ENCODE measurements at places on chromosomes 12 and 14.

GRCh38 chr12:109033239-109034196 is 12.7 kb upstream of the SVOP start:
- no peak for DNase-seq

DNA sequence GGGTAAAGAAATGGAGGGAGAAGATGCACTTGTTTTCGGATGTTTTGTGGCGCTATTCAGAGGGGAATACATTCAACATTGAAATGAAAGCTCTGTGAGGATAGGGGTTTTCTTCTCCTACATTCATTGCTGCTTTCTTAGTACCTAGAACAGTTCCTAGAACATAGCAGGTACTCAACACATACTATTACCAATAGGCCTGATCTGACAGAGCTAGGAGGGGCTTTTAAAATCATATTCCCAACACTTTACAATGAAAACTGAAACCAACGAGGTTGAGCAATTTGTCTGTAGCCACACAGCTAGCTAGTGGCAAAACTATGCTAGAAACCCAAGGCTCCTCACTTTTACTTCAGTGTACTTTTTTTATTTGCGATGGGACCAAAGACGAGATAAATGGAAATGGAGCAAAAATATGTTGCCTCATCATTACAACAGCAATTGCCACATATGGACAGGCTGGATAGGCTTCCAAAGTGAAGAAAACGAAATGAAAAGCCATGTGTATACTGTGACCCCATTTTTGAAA is 23.1 kb upstream of the IL22 start:
- DNase-seq, result no peak

DNA sequence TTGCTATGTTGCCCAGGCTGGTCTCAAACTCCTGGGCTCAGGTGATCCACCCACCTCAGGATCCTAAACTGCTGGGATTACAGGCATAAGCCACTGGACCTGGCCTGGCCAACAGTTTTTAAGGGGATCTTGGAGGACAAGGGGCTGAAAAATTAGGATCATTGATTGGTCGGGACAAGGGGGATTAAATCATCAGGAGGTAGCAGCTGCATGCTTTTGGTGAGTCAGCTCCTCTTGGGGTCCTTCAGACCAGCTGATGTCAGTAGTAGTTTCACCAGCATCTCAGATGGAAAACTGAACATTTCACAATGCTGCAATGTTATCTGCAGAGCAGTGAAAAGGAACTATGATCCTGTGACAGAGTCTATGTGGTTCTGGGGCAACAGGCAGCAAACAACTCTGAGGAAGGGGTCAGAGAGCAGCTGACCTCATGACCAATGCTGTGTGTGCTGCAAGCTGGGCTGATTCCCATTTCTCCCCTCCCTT is 6.3 kb downstream of the LRRC74A start:
- no peak for DNase-seq

- no peak for DNase-seq
Measured at GRCh38 chr12:116062698-116063097, 214.8 kb downstream of the MED13L start.

- DNase-seq, result no peak
Measured at GRCh38 chr12:57473392-57473791, 6.3 kb downstream of the ARHGAP9 start.

DNA sequence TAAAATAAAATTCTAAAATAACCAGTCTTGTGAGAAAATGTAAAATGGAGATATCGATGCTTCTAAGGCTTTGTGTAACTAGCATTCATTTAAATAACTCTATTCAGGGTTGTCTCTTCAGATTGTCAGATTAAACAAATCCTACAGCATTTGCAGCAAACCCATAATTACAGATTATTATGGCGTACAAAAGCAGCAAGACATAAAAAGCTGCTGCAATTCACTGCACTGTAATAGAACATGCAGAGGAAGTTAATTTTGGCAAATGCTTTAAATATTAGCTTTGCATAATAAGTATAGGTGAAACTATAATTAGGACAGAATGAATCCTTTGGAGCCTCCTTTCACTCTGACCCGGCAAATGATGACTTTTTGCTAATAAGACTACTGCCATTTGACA is 98.3 kb downstream of the INSM2 start:
- no peak for DNase-seq

- no peak for DNase-seq
Measured at GRCh38 chr14:74962493-74962892, 7.1 kb upstream of the PGF start.

DNA sequence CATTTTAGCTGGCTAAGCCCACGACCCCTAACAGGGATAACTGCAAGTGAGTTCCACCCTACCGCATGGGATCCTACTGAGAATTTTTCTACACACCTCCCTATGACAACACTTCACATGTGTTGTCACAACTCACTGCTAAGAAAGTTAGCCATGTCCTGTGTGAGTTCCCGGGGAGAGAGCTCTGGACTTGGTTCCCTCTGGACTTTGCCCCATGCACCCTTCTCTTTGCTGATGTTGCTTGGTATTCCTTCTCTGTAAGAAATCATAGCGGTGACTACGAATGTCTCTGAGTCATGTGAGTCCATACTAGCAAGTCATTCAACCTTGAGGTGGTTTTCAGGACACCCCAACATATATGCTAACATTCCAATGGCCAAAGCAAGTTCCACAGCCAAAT is 9.5 kb upstream of the CDKN3 start:
- DNase-seq, result no peak

DNA sequence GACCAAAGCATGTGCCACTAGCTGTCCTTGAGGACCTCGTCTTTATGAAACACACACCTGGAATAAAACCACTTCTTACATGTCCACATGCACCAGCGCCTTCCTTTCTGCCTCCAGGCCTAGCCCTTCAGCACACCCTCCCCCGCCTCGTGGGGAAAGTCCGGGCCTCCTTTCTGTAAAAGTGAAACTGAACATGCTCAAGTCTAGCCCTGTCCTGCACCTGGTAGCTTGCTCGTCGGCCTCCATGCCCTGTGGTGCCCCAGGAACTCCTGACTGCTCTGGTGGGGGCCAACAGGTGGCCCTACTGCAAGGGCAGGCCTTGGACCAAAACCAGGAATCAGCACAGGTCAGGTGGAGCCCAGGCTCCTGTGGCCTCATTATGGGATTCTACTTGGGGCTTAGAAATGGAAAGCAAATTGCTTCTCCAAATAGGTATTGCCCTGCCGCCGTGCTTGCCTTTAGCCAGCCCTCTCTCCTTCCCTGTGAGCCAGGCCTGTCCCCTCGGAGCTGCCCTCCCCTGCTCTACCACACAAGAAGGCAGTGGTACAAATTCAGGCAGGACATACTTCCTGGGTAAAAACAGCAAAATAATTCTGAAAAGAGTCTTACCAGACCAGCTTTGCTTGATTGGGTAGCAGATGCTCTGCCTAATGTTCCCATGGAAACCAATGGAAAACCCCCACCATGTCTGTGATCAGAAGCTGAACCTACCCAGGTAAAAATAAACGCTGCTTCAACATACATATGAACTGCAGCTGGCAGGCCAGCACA is 43.5 kb downstream of the ERH start:
- DNase-seq, result peak; percentile 91

GRCh38 chr14:56461276-56462275 is 118.0 kb upstream of the TMEM260 start:
- no peak for DNase-seq

DNA sequence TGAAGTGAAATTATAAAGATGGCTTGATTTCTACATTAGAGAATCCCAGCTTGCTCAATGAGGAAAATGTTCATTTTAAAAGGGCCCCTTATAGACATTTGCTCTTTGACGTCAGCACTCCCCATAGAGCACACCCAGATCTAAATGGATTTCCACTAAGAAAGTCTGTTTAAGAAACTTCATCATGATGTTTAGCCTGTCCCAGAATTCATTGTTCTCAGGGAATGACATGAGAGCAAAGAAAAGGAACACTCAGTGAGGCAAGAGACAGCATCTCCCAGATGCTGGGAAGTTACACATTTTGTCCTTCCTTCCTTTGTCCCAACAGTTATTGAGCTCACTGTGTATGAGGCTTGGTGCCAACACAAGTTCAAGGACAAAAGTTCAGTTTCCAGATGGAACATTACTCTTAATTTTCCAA is 4.9 kb downstream of the PHLDA1 start:
- no peak for DNase-seq

DNA sequence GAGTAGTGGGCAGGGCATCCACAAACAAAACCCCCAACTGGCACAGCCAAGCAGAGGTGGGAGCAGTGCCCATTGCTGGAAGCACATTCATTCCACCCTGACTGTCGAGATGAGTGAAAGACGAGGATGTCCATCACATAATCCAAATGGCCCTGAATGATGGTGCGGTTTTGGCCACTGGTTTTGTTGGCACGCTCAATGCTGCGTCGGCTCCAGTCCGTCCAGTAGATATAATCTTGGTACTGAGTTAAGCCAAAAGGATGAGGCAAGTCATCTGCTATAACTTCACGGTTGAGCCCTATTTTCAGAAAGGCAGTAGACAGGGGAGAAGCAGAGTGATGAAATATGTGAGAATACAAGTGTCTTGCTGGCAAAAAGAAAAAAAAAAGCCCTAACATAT is 88.1 kb downstream of the BCL2L14 start:
- DNase-seq, result no peak

DNA sequence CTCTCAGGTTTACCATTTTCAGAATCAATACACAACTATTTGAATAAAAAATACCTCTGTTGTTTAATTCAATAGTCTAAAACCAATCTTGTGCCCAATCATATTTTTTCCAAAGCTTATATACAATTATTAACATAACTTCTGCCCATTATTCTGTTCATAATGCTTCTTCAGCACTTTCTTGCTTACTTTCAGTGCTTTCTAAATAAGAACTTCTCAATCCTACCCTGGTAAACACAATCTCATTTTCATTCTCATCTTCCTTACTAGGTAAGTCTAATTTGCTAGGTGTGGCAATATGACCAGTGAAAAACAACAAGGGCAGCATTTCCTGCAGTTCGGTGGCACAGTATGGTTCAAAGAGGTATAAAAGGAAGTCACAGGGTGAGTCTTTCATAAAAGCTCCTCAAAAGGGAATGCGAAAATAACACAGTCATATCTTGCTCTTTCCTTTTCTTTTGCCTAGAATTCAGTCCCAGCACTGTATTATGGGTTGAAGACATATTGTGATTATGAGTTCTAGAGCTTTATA is 103.5 kb downstream of the FOXG1 start:
- DNase-seq, result no peak

DNA sequence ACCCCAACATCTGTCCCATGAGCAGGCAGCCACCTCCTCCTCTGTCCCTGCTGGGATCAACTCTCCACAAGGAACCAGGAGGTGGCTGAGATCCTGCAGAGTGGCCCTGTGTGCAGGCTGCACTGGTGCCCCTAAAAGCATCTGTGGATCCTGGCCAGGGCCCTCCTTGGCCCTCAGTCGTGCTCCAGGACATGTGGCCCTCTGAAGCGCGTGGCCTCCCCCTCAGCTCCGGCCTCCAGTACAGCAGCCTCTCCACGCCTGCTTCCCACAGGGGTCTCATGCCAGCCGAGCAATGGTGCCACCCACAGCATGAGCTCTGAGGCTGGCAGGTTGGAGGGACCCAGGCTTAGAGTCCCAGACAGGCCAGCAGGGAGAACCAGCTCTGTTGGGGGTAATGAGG is 77.4 kb upstream of the NOS1 start:
- no peak for DNase-seq
